ENCODE measurements at places on chromosomes 1 and 21.

GRCh38 chr1:168752171-168752832 lies 23.3 kb upstream of the DPT start:
- DNase-seq: no peak

DNA sequence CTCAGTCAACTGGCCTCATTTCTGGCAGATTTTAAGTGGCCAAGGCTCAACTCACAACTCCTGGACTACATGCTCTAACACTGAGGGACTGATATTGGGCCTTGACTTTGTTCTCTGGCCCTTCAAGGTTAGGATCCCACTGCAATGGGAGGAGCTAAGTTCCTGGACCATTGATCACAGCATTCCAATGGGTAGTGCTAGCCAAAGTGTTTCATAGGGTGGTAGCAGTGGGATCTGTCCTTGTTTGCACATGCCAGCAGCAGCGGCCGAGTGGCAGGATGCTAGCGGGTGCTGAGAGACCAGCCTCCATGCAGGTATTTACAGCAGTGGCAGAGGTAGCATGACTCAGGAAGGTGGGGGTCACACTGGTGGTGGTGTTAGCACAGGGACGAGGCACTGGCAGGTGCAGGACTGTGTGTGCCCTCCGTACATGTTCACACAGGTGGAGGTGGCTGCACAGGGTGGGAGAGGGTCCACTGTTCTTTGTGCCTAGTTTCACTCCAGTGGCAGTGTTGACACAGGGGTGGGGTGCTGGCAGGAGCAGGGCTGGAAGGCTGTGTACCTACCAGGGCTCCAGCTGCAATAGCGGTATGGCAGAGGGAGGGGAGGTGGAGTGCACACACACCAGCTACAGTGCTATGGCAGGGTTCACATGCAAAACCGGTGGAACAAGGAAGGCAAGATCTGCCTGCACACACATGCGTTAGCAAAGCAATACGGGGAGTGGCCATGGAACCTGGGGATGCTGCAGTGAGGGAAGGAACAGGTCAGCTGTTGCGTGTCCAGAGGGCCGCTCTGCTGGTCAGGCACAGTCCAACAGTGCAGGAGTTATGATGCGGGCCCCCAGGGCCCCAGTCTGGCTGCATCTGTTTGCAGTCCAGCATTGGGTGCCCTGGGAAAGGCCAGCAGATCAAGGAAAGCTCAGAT lies 51.7 kb downstream of the COL24A1 start:
- no peak for DNase-seq

DNA sequence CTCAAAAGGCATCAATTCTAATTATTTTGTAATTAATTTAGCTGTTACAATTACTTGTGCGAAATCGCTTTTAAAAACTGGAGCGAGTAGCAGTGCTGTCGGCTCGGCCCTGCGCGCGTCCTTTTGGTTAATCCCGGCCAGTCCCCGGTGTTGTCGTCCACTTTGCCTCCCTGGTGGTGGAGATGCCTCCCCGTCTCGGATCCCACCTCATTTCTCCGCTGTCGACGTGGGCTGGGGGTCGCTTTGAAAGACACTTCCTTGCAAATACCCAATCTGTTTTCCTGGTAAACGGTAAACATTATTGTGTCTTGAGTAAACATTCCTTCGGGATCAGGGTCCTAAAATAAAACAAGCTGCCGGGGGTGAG lies 3.7 kb downstream of the FOXD3 start:
- DNase-seq: no peak

DNA sequence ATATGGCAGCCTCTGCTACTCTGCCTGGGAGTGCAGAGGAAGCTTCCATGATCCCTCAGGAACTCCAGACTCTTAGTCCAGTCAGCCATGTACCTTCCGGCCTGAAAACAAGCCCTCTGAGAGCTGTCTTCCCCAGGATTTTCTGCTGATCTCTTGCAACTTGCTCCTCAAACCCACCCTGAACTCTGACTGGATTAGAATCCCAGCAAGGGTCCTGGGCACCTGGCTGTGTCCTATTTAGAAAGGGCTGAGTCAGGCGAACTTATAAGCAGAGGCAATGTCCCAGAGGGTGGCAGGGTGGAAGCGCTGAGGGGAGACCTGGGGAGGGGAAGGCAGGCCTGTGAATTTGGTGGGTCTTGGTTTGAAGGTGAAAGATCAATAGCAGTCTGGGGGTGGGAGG lies 184.5 kb upstream of the EDN2 start:
- no peak for DNase-seq

DNA sequence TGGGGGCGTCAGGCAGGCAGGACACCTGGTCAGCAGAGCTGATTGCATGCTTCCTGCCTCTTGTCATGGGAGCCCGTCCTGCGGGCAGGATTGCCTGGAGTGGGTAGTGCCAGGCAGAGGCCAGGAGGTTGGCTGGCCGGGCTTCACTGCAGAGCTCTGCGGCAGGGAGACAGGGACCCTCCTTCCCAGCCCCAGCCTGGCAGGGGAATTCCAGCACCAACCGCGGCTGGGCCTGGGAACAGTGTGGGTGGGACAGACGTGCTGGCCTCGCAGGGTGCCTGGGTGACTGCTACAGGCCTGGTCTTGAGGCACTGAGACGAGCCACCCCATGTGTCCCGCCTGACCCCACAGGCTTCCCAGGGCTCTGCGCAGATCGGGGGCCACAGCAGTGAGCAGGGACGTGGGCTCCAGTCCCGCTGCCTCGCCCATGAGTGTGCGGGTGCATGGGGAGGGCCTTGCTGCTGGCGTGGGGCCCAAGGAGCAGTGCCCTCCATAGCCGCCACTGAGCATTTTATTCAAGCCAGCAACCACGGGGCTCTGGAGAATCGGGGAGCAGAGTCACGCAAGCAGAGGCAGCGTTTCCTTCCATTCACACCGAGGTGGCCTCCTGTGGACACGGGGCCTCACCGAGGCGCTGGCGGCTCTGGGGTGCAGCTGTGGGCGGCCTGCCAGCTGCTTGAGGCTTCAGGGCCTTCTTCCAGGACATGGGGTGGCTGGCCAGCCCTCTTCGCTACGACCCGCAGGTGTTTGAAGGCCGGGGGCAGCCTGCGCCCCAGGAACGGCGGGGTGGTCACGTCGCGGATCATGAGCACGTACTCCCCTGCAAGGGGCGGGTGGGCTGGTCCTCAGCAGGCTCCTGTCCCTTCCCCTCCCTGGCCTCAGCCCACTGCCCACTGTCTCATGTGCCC lies 70.3 kb downstream of the MORN1 start:
- DNase-seq: no peak

DNA sequence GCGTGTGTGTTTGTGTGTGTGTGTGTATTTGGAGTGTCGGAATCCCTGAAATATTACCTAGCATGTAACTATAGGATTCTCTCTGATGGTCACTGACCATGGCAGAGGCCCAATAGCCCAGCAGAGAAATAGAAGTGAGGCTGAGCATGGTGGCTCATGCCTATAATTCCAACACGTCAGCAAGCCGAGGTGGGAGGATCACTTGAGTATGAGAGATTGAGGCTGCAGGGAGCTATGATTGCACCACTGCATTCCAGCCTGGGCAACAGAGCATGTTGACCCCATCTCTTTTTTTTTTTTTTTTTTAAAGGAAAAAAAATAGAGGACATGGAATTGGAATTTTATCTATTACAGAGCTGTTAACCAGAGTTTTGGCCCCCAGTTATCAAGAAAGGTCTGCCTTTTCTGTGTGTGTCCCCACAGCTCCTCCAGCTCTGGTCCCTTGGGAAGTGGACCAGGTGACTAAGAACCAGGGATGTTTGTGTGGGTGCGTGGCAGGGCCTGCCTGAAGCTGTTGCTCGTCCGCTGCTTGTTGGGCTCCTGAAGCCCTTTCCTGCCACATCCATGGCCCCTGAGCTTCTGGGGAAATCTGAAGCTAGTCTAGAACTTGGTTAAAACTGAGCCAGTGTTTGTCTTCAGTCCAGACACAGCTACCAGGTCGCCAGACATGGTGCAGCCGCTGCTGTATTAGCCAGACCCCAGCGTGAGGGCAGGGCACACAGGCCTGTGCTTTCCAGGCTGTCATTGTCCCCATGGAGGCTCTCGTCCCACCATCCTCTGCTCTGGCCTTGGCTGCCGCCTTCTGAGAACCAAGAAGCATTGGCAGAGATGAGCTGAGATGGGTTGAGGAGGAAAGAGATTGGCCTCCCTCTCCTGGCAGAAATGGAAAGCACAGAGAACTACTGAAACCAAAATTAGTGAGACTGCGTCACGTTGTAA lies 25.5 kb downstream of the CAPN9 start:
- DNase-seq: no peak

- DNase-seq: no peak
Observed at GRCh38 chr21:27525780-27526179, 558.9 kb upstream of the ADAMTS5 start.

- DNase-seq: peak; percentile 19
Observed at GRCh38 chr1:8821084-8821483, 3.6 kb upstream of the RERE start.

DNA sequence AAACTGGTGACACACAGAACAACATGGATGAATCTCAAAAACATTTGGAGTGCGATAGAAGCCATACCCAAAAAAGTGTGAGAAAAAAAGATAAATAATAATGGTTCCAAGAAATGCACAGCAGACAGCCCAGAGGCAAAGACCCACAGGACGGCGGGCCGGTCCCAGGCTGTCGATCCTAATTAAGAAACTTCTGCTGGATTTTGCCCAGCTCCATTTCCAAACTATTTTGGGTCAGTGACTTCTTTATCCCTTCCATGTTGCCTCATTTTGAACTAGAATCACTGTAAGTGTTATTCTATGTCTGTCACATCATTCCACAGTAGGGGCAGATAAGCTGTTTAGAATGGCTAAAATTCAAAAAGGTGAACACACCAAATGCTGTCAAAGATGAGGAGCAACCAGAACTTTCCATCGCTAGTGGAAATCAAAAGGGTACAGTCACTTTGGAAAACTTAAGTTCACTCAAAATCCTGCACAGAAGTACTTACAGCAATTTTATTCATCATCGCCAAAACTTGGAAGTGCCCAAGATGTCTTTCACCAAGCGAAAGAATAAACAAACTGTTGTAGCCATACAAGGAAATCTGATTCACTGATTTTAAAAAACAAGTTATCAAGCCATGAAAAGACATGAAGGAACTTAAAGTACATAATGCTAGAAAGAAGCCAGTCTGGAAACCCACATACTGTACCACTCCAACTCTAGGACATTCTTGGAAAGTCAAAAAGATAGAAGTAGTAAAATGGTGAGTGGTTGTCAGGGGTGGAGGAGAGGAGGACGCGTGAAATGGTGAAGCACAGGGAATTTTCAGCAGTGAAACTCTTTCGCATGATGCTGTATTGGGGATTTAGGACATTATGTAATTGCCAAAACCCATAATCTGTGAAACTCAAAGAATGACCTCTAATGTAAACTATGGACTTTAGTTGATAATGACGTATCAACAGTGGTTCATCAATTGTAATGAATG lies 7.5 kb downstream of the NBPF1 start:
- peak; percentile 78 for DNase-seq

DNA sequence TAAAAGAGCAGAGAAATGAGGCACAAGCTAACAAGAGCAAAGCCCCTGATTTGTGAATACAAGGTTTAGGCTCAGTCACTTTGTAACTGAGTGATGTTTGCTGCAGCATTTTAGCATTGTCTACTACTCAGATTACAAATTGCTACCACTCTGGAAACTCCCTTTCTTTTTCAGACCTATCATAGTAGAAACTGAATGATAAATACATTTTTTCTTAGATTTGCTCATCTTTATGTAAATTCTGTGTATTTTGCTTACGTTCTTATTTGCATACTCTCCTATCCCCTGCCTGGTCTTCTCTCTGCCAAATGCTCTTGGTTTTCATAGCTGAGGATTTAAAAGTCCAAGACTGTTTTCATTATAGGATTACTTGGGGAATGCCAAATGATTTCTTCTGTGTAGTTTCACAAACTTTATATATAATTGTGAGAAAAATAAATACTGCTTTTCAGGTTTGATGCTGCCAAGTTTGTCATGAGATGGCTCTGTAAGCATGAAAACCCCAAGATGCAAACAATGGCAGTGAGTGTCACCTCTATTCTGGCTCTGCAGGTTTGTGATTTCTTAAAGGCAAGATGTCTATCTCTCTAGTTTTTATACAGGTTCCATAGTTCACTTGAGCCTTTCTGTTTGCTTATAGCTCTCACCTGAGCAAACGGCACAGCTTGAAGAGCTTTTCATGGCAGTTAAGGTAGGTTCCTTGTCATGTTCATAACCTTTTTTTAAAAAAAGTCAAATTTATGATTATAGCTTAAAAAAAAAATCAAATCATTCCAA lies 24.7 kb downstream of the ZYG11A start:
- no peak for DNase-seq

GRCh38 chr1:28135371-28136168 lies 40.9 kb downstream of the PTAFR start:
- no peak for DNase-seq

- DNase-seq: peak; percentile 22
Observed at GRCh38 chr1:116918714-116919357, 9.1 kb downstream of the PTGFRN start.

DNA sequence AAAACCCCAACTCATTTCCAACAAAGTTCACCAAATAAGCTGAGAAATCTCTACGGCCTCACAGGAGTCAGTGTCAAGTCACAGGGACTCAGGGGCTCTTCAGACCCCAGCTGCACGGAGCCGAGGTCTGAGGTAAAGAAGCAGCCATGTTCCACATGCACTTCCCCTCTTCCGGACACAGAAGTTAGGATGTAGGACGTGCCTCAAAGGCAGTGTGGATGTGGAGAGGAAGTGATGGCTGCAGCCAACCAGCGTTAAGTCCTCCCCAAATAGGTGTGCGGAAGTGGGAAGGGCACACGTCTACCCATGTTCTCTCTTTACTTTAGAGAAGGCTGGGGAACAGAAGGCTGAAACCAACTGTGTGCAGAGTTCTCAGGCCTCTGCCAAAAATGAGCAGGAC lies 14.6 kb upstream of the NCF2 start:
- no peak for DNase-seq

DNA sequence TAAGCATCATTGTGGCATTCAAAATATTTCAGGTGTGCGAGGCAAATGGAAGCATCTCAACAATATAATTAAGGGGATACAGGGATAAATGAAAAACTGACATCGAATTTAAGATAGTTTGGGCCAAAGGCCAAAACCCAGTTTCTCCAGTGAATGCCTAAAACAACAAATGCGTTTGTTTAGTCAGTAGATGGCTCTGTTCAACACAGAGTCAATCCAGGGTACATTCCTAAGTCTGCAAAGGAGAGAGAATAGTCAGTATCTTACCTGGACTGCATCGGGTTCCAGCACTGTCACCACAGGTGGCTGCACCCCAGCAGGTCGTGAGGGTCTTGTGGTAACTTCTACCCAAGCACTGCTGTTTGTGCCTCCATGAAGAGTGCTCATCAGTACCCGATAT lies 321.1 kb downstream of the KCTD3 start:
- DNase-seq: no peak

- DNase-seq: no peak
Observed at GRCh38 chr1:59900640-59901039, 25.9 kb downstream of the CYP2J2 start.

- DNase-seq: no peak
Observed at GRCh38 chr1:2098839-2099785, 48.9 kb downstream of the PRKCZ start.
